ENCODE measurements at places on chromosomes 12 and 14.

DNA sequence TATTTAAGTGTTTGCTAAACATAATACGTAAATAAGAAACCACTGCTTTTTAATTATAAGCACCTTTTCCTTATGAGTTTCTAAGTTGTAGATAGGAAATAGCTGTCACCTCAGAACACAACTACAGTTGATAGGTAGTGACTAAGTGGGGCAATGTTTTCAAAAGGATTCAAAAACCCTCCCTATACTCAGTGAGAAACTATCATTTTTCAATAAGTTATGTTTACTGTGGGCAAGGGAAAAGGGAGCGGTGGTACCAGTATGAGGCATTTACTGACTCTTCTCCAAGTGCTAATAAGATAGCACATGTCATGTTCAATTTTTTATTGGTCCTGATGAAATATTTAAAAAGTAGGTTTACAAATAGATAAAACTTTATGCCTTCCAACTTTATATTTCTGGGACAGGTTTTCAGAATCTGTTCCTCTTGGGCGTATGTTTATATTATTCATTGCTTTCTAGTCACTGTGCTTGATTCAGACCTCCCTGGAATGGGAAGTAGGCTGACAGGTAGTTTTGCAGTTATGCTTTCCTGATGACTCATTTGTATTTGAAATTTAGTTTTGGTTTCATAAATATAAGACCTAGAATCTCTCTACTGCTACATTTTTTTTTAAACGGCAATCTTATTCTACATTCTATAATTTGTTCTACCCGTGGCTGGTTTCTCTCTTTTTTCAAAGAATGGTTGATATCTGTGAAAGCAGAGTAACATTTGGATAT, 153.1 kb downstream of the TMEM117 start:
- no peak for DNase-seq

- DNase-seq = no peak
Measured at GRCh38 chr14:100341301-100342031, 18.3 kb downstream of the SLC25A47 start.

DNA sequence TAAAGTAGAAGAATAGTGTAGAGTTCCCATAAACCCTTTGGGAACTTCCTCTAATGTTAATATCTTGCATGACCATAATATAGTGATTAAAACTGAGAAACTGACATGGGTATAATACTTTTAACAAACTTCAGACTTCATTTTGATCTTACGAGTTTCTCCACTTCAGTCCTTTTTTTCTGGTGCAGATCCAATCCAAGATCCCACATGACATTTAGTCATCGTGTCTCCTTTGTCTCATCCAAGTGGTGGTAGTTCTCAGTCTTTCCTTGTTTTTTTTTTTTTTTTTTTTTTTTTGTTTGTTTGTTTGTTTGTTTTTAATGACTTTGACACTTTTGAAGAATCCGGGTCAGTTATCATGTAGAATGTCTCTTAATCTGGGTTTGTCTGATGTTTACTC, 179.2 kb downstream of the CACNA1C start:
- no peak for DNase-seq

DNA sequence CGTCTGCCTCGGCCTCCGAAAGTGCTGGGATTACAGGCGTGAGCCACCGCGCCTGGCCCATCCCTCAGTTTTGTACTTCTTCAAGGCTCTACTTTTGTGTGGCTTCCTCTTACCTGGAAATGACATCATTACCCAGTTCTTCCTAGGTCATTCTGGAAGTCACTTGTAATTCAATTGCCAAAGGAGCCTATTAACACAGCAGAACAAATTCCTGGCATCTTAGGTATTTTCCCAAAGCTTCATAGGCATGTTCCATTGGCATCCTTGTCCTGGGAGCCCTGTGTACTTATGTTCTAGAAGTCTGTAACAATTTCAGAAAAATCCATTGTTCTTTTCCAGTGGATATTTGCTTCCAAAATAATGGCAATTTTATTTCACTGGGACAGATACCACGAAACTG, 60.6 kb downstream of the DAAM1 start:
- DNase-seq = no peak

- DNase-seq = no peak
Measured at GRCh38 chr14:105205673-105206208, 24.6 kb upstream of the NUDT14 start.

- DNase-seq = no peak
Measured at GRCh38 chr14:105746124-105746514, 219.7 kb downstream of the TMEM121 start.

GRCh38 chr12:89525305-89525823, 483 bp downstream of the POC1B start:
- peak; percentile 63 for DNase-seq

- DNase-seq = no peak
Measured at GRCh38 chr12:6041891-6042290, 82.6 kb downstream of the VWF start.

GRCh38 chr14:74964787-74965485, 9.5 kb upstream of the PGF start:
- no peak for DNase-seq

DNA sequence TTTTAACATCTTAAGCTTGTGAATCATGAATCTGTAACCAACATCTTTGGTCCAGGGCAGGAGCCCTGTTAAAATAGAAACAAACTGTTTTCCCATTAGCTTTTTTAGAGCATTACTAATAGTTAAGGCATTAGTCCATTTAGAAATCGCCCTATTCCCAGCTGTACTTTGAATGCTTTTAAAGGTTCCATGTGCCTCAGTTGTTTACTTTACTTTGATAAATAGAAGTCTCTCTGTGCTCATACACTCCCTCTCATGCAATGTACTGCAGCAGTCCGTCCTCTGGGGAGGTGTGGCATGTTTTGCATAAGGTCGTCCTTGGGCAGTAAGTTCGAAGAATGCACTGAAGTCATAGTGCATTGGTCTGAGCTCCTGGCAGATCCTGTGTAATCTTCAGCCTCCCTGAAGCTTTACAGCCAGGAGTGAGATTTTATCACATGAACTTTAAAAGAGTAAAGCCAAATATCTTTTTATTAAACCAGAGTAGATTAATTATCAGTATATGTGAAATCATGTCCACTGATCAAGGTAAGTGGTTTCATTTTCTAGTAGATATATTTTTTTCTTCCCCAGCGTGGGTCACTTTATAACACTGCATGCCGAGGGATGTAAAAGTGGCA, 134.7 kb downstream of the FGD4 start:
- peak; percentile 84 for DNase-seq

GRCh38 chr12:130288691-130289090, 49.0 kb upstream of the PIWIL1 start:
- DNase-seq = no peak

DNA sequence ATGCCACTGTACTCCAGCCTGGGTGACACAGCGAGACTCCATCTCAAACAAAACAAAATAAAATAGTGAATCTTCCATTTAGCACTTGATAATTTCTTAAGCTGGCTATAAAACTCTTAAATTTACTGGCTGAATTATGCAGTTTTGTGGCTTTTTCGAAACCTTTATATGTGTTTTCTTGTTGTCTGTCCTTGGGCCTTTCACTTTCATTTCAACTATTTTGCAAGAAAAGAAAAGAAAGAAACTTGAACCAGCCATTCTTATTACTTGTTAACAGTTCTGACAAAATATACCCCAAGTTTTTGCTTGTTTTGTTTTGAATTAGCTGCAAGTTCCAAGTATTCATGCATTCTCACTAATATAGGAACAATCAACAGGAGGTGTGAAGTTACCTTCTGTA, 42.8 kb downstream of the PRICKLE1 start:
- no peak for DNase-seq
